ENCODE measurements at places on chromosomes 3 and 15. TPM values are rescaled to one million over a fixed set of nuclear protein-coding genes. Genes with fewer than 3 reads are reported as not detected.

GRCh38 chr15:90552162-90552928, 22.6 kb downstream of the CRTC3 start:
- no peak for DNase-seq

- no peak for DNase-seq
These were observed 30.7 kb upstream of the COPG1 start for GRCh38 chr3:129218742-129219141.

DNA sequence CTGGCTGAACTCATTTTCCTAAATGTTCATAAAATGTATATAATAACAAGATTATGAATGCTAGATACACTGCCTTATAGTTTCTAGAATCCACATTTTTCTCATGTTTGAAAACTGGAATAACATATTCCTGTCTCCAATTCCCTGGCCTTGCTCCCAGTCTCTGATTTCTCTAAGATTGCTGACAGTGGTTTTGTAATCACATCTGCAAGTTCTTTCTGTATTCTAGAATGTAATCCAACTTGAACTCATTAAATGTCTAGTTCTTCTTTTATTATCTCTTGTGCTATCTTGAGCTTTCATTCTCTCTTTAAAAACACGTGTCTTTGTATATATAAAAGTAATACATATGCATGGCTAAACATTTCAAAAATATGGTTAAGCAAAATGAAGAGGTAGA, 215.2 kb upstream of the ADAMTS9 start:
- DNase-seq = no peak

DNA sequence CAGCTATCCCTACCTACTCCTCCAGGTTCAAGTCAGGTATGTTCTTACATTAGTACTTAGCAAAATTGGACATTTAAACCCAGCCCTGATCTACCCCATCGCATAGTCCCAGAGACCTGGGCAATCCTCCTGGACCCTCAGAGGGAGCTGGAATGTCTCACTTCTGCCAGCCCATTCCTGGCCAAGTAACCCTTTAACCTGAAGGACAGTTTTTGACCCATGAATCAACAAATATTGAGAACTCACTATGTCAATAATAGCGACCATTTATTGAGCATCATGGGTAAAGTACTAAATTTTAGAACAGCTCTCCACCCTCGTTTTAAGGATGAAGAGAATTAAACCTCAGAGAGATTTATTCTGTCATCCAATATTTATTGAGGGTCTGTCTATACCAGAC, 70.4 kb downstream of the RBPMS2 start:
- DNase-seq = no peak

DNA sequence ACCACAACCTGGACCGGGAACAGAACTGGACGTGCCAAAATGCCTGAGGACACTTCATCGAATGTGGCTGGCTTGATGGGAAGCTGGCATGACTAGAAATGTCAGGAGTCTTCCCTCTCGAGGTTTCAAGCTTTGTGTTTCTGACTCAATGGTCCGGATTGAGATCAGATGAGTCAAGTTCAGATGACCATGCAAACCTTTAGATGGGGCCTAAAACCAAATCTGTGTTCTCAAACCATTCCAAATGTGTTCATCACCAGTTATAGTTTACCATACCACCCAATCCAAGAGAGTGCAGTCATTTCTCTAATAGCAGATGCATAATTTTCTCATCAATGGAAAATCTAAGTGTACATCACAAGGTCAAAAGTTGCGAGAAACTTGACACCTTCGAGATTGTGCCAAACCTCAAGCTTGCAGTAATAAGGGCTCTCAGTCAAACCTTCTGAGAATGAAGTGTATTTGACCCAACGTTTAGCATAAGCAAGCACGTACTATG, 369.1 kb downstream of the RORA start:
- no peak for DNase-seq

DNA sequence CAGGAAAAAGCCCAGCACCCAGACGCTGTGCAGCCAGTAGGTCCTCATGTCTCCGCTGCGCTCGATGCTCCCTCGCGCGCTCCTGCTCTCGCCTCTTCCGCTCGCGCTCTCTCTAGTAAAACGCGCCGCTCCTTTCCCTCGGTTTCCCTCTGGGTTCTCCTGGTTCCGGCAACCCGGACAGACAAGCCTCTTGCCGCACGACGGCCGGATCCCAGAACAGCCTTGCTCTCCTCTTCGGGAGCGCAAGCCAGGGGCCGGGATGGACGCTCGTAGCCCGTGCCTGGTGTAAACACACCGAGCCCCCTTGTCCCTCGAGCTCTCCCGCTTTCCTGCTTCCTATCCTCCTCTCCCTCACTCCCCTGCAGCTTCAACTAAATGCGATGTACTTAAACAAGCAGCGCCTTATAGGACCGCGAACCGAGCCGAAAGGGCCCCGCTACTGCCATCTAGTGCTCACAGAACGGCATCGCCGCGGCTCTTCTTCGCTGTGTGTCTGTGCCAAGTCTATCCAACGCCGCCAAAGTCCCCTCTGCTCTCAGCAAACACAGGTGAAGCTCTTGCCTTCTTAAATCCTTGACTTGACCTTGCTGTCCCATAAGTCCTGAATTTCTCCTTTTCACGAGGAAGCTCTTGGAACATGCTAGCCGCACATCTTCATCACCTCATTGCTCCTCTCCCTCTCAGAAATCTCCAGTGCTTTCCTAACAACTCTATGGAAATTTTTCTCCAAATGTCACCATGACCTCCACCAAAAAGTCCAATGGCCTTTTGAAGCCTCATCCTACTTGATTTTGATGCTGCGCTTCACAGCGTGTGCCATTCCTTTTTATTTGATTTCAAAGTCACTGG, 1037.2 kb downstream of the IGSF11 start:
- DNase-seq = peak; percentile 92

DNA sequence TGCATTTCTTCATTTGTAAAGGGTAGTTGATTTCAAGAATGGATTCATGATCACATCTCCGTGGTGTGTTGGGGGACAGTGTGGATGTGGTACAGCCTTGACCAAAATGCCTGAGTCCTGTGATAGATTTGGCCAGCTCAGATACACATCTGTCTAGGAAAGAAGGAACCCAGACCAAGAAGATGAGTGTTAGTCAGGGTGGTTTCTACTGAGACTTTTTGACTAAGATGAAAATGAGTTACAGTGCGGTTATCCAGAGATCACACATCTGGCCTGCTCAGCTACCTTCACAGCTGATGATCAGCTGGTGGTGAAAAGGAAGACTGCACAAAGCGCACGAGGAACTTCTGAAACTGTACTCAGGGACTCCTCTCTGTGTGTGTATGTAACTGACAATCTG, 68.0 kb downstream of the FNDC3B start:
- DNase-seq = no peak

GRCh38 chr3:144556392-144556791, 584.8 kb downstream of the DIPK2A start:
- DNase-seq = no peak

DNA sequence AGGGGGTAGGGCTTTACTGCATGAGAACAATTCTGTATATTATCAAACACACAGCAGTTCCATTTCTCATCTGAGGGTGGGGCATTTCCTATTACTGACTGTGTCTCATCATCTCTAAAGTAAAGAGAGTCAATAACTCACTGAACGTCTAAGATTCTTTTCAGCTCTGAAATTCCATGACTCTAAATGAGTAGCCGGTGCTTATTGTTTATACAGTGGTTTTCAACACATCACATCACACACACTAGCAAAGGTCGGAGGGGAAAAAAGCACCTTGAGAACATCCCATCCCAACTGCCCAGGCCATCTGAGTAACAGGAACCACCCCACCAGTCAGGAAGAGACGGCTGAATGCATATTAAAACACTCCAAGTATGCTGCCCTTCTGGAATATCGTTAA, 196.0 kb downstream of the SUCLG2 start:
- DNase-seq = no peak

DNA sequence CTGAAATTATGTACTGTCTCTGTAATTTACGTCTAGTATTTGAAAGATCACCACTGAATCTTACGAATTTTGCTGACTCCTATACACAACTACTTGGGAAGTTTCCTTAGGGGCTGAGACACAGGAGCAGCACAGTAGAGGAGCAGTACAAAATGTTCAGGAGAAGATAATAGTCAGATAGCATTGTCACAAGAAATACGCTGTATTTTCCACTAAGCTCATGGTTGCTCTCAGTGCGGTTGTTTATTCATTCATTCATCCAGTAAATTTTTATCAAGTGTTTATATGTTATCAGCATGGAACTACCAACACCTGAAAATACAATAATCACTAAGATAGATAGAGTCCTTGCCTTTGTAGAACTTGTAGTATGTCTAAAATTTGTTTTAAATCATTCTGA, 34.5 kb downstream of the ALCAM start:
- DNase-seq = no peak

DNA sequence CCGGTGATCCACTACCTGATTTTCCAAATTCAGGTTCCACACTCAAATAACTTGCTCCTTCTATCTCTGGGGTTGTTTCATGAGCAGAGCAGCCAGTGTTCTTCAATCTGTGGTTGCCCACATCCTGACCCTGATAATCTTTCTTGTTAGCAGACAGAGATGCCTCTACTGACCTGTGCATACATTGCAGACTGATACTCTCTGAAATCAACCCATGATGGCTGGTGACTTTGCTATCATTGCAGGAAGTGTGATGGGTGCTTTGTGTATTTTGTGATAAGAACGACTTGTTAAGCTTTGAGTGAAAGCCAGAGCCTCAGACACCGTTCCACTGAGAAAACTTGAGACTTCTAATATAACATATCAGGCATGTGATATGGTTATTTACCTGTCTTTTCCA, 39.9 kb downstream of the GATM start:
- DNase-seq = no peak

- DNase-seq = no peak
These were observed 6.7 kb downstream of the PLOD2 start for GRCh38 chr3:146154316-146154715.

DNA sequence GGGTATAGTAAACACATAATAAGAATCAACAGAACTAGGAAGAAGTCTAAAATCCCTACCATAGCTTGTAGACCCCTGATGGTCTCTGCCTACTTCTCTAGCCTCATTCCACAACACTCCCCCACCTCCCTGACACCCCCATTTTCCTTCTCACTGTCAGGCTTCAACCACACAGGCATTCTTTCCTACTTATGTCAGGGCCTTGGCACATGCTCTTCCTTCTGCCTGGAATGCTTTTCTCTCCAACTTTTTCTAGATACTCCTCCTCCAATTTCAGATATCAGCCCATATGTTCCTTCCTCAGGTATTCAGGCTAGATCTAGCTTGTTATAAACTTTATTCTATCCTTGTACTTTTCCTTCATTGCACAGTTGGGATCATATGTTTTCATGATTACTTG, 106.0 kb upstream of the MRPL3 start:
- DNase-seq = no peak

GRCh38 chr15:66401130-66402021, 14.7 kb downstream of the MAP2K1 start:
- no peak for DNase-seq

GRCh38 chr3:138442433-138442832, 8.0 kb downstream of the ESYT3 start:
- no peak for DNase-seq

GRCh38 chr3:30145281-30145680, 461.1 kb upstream of the TGFBR2 start:
- no peak for DNase-seq

DNA sequence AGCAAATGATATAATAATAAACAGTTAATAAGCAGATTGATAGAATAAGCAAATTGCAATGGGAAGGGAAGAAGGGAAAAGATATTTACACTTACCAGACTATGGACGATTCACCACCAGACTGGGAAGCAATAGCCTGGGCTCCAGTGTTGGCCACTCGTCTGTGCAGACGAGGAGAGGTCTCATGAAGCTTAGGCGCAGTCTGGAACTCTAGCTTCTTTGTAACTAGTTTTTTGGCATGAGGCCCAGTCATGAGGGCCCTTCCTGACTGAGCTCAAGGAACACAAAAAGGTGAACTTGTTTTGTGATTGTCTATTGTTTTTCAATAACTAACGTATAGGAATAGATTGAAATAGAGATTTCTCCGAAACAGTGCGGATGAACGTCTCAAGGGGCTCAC, 63.3 kb upstream of the GATM start:
- DNase-seq = peak; percentile 21

The DCBLD2 gene
- total RNA-seq = 83.2 TPM

The COPB2 gene
- 178 TPM for total RNA-seq

The SIDT1 gene
- not detected for total RNA-seq

The ST8SIA2 gene
- 3.5 TPM for total RNA-seq

The SOX14 gene
- total RNA-seq = not detected

The CORO2B gene
- 22.6 TPM for total RNA-seq
